ENCODE measurements at places on chromosomes 11 and 22.

DNA sequence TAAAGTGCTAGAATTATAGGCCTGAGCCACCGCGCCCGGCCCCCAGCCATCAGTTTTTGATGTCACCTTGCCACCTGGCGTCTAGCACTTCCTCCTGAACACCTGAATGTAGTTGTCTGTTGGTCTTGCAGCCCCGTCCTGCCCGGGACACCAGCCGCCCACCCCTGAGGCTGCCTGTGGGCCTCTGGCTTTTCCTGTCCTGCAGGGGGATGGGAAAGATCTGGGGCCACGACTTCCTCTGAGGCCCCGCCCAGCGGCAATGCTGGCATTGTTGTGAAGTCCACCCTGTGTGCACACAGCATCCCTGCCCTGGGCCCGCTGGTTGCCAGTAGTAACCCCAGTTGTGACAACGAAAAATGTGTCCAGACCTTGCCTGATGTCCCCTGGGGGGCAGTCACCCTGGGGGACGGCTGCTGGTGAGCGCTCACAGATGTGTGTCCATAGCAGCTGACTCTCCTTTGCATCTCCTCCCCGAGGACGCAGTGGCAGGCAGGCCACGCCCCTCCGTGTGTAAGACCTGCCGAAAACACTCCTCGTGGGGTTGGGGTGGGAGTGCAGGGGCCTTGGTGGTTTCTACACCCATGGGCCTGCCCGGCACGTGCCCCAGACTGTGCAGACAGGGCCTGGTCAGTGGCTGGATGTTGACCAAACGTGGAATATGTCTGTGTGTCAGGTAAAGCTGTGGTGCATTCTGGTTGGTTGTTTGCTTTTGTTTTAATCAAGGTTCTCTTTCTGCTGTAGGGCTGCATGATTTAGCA lies 6.8 kb downstream of the SELENOO start:
- DNase-seq, result no peak

GRCh38 chr11:61627850-61628661 lies 47.2 kb upstream of the SYT7 start:
- DNase-seq, result no peak

DNA sequence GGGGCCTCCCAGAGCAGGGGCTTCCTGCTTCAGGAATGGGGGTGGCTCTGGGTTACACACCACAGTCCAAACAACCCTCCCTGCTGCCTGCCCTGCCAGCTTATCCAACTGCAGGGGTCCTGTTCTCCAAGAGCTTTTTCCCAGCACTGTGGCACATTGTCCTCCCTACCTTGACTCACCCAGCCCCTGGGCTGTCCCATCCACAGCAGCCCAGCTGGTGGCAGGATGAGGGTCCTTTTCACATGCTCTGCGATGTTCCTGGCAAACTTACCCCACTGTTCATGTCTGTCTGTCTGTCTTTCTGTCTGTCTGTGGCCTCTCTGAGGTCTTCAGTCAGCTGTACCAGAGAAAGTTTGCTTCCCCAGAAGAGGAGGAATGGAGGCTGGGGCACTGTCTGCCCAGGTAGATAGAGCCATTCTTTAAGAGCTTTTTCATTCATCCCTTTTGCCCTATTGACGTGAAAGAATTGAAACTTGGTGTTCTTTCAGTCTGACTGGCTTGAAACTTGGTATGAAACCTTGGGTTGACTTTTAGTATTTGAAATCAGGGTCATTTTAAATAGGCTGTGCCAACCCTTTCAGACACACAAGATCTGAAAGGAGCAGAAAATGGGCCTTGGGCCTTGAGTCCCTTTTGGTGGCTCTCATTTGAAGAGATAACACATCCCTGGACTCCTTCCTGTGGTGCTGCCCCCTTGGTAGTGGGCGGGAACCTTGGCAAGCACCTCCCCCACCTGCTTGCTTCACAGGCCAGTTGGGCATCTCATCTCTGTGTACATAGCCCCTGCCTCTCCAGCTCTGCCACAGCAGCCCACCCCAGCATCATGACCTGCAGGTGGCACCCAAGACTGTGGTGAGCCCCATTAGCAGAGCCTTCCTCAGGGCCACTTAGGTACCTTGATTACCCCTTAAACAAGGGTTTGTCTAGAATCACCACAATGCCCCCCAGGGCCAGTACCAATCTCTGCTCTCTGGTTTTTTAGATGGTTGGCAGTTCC lies 74.6 kb upstream of the SUSD2 start:
- peak; percentile 40 for DNase-seq

DNA sequence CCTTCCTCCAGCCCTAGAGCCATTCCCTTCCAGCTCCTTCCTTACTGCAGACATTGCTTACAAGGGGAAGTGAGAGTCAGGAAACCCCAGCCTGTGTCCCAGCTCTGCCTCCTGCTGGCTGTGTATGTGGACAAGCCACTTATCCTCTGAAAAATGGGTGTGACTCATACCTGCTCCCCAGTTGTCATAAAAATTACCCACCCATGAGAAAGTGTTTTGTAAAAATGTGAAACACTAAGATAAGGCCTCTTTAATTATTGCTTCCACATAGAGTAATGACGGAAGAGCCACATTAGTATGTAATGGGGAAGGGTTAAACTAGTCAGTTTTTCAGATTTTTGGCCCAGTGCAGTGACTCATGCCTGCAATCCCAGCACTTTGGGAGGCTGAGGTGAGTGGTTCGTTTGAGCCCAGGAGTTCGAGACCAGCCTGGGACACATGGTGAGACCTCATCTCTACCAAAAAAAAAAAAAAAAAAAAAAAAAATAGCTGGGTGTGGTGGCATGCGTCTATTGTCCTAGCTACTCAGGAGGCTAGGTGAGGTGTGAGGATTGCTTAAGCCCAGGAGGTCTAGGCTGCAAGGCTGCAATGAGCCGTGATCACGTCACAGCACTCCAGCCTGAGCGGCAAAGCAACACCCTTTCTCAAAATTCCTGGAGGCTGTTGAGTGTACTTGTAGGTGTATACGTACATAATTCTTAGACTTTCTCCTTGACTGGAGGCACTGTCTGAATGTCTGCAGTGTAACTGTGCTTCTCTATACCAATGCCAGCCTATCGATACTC lies 84.9 kb downstream of the CTTN start:
- no peak for DNase-seq

DNA sequence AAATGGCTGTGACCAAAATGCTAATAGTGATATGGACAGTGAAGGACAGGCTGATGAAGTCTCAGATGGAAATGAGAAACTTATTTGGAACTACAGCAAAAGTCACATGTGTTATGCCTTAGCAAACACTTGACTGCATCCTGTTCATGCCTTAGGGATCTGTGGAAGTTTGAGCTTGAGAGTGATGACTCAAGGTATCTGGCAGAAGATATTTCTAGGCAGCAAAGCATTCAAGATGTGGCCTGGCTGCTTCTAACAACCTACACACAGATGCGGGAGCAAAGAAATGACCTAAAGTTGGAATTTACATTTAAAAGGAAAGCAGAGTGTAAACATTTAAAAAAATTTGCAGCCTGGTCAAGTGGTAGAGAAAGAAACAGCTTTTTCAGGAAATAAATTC lies 28.1 kb upstream of the CD81 start:
- no peak for DNase-seq

- no peak for DNase-seq
Observed at GRCh38 chr22:29388759-29389090, 355 bp upstream of the AP1B1 start.

DNA sequence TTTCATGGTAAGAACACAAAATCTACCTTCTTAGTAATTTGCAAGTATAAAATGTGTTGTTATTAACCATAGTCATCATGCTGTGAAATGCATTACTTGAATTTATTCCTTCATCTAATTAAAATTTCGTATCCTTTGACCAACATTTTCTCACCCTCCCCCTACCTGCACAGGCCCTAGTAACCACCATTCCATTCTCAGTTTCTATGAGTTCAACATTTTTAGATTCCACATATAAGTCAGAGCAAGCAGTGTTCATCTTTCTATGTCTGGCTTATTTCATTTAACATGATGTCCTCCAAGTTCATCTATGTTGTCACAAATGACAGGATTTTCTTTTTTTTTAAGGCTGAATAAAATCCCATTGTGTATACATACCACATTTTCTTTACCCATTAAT lies 43.5 kb upstream of the CCDC179 start:
- DNase-seq, result no peak

GRCh38 chr11:33455867-33456463 lies 198.8 kb downstream of the HIPK3 start:
- no peak for DNase-seq

DNA sequence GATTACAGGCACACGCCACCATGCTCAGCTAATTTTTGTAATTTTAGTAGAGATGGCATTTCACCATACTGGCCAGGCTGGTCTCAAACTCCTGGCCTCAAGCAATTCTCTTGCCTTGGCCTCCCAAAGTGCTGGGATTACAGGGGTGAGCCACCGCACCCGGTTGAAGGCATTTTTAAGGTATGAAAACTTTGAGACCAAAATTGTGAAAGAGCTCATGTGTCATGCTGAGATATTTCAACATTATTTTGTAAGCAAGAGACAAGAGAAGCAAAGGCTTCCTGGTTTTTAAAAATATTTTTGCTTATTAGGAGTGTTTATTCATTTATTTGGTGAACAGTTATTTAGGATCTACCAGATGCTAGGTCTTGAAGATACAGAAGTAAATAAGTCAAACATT lies 6.8 kb downstream of the NHERF4 start:
- DNase-seq, result no peak

GRCh38 chr11:100816823-100817222 lies 129.7 kb downstream of the ARHGAP42 start:
- no peak for DNase-seq

GRCh38 chr22:22929381-22930221 lies 42.0 kb downstream of the IGLL5 start:
- no peak for DNase-seq

DNA sequence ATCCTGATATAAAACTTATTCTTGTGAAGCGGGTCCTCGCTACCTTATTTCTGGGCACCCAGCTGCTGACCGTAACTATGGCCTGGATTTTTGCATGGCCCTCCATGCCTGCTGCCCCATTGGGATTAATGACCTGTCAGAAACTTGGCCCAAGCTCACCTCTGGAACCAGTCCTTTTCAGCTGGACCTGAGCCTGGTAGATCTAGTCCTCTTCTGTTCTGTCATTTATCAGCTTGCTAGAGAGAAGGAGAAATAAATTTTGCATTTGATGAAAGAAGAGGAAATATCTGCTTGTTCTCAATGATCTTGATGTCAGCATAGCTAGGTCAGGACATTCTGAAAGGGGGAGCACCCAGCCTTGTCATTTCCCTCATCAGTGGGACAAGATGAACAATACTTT lies 387.8 kb upstream of the LARGE1 start:
- no peak for DNase-seq

GRCh38 chr11:95248666-95249467 lies 17.9 kb upstream of the SESN3 start:
- DNase-seq, result no peak

DNA sequence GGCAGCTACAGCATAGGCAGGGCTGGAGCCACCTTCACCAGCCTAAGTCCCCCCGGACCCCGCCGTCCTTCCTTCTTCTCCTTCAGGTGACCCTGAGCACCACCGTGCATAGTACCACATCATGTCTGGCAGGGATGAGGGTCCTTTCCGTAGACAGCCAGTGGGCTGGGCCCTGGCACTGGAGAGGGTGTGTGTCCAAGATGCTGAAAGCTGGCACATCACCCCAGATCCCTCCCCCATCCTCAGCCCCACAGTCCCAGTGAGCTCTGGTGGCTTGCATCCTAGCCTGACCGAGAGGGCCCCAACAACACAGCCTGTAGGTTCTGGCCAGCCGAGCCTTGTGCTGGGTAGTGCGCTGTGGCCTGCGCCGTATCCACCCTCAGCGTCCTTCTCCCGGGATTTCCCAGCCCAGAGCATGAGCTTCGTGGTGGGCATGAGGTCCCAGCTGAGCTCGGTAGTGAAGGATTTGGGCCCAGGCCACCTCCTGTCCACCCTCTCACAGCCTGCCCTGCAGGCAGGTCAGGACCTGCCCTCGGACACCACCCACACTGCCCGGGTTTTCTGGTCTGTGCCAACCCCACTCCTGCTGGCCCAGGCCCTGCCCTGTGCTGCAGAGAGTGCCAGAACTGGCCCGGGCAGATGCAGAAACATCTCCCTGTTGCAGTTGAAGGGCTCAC lies 1124.3 kb downstream of the BRD1 start:
- no peak for DNase-seq

GRCh38 chr22:39546889-39547586 lies 14.5 kb upstream of the RPS19BP1 start:
- DNase-seq, result no peak

DNA sequence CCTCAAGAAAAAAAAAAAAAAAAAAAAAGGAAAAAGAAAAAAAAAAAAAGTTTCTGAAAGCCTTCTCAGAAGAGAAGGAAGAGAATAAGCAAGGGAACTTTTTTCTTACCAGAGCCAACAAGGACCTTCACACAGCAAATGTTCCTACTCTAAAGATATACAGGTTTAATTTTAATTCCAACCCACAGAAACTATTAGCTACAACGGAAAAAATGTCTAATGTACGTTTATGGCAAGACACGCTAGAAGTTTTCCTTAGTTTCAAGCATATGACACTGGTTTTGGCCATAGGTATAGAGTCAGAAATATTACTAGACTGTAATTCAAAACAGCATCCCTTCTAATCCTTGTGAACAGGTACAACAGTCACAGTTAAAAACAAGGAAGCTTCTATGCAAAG lies 120.1 kb downstream of the MRTFA start:
- DNase-seq, result no peak

GRCh38 chr11:2318123-2318522 lies 16.3 kb downstream of the TSPAN32 start:
- DNase-seq, result no peak
